ENCODE measurements at places on chromosomes 2 and 18.

- no peak for DNase-seq
These were observed 44.4 kb upstream of the TMEM182 start for GRCh38 chr2:102717308-102718018.

GRCh38 chr18:65487569-65487968, 263.2 kb upstream of the CDH7 start:
- no peak for DNase-seq

DNA sequence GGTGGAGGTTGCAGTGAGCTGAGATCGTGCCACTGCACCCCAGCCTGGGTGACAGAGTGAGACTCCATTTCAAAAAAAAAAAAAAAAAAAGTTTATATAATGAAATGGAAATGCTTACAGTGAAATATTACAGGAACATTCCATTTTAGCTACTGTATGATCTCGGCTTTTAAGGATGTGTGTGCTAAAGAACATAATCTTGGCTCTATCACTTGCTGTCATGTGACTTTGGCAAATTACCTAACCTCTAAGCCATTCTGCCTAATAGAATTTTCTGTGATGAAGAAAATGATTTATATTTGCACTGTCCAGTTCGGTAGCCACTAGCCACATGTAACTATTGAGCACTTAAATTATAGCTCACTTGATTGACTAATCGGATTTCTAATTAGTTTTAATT, 36.3 kb downstream of the SMAD4 start:
- no peak for DNase-seq

GRCh38 chr2:236973343-236973980, 112.2 kb upstream of the COPS8 start:
- DNase-seq, result no peak

GRCh38 chr18:532632-533031, 32.1 kb upstream of the COLEC12 start:
- DNase-seq, result no peak

- DNase-seq, result no peak
These were observed 13.1 kb downstream of the RBBP8 start for GRCh38 chr18:22946217-22946616.

GRCh38 chr2:70775141-70775540, 7.1 kb upstream of the ADD2 start:
- DNase-seq, result no peak

Data from fibroblast of skin of left biceps (primary cell).